ENCODE measurements at places on chromosomes 5 and 9.

DNA sequence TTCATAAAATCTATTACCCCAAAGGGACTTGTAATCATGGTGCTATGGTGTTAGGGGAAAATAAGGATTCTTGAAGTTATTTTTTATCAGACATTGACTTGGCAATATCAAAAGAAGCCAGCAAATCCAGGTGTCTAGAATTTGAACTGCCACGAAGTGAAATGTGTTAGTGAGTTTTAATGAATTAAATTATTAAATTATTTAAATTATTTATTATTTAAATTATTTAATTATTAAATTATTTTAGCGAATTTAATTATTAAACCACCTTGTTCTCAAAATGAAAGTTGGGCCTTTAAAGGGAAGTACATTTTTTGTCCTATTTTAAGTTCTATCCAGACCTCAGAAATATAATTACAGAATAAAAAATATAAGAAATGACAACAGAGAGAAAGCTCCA is 332.6 kb upstream of the SMC2 start:
- DNase-seq: no peak

GRCh38 chr9:134858051-134858841 is 22.4 kb upstream of the FCN2 start:
- no peak for DNase-seq

DNA sequence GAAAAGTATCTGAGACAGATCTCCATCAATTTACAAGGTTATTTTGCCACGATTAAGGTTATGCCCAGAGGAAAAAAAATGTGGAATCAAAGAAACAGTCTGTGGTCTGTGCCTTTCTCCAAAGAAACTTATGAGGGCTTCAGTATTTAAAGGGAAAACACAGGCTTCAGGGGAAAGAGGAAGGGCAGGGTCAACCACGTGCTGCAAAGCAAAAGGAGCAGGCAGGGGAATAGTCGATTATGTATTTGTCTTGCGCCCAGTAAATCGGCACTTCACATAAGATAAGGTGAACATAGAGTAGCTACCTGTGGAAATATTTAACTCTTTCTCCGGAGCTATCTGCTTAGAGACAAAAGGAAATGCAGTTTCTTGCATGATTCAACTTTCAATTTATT is 343.7 kb downstream of the RAB3C start:
- DNase-seq: no peak

- DNase-seq: no peak
Measured at GRCh38 chr5:129496421-129496820, 36.3 kb downstream of the ADAMTS19 start.

GRCh38 chr9:7370381-7370780 is 429.2 kb downstream of the DMAC1 start:
- no peak for DNase-seq

- DNase-seq: no peak
Measured at GRCh38 chr5:37662362-37662761, 177.5 kb downstream of the GDNF start.

GRCh38 chr5:153964191-153964879 is 74.4 kb downstream of the FAM114A2 start:
- no peak for DNase-seq

GRCh38 chr5:24215114-24215513 is 429.7 kb downstream of the CDH10 start:
- DNase-seq: no peak

DNA sequence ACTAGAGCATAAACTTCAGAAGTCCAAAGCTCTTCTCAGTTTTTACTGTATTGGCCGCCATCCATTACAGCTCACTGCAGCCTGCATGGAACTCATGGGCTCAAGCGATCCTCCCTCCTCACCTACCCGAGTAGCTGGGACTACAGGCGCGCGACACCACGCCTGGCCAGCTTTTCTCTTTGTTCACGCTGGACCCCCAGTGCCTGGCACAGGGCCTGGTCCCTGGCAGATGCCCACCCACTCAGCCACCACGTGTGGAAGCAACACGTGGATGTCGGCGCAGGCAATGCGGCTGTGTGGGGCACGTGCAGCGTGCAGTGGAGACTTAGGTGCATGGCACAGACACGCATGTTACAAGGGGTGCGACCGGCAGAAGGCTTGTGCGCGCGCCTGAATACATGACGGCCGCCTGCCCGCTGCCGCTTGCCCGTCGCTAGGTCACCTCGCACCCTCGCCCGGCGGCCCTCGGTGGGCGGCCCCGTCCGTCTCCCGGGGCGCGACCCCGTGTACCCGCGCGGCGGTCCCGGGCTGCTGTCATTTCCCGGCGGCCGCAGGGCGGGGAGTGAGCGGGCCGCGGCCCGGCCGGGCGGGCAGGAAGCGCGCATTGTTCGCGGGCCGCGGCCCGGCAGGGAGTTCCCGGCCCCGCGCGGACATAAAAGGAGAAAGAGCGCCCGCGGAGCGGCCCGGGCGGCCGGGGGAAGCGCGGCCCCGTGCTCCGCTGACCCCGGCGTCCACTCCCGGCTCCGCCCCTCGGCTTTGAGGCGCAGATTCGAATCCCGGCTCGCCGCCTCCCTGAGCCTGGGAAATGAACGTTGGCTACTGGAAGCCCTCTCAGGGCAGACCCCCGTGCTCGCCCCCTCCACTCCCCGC is 24.1 kb upstream of the PTGS1 start:
- DNase-seq: peak; percentile 54

GRCh38 chr5:132961887-132962286 is 1.5 kb downstream of the AFF4 start:
- no peak for DNase-seq

DNA sequence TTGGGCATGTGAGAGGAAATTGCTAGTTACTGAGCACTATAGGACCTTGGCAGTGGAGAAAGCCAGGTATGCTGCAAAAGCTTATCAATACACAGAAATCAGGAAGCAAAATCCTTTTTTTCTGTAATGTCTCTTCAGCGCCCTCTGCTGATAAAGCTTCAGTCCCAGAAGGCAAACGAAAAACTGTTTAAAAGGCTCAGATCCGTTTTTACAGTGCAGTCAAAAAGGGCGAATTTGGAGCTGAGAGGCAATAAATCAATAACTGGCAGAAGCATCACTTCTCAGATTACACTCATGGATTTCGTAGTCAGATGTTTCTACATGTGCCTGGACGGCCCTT is 1.1 kb upstream of the MAN2A1 start:
- DNase-seq: no peak

- no peak for DNase-seq
Measured at GRCh38 chr5:99285606-99286005, 356.8 kb upstream of the CHD1 start.

GRCh38 chr5:37833990-37834389 is 5.9 kb downstream of the GDNF start:
- DNase-seq: no peak

DNA sequence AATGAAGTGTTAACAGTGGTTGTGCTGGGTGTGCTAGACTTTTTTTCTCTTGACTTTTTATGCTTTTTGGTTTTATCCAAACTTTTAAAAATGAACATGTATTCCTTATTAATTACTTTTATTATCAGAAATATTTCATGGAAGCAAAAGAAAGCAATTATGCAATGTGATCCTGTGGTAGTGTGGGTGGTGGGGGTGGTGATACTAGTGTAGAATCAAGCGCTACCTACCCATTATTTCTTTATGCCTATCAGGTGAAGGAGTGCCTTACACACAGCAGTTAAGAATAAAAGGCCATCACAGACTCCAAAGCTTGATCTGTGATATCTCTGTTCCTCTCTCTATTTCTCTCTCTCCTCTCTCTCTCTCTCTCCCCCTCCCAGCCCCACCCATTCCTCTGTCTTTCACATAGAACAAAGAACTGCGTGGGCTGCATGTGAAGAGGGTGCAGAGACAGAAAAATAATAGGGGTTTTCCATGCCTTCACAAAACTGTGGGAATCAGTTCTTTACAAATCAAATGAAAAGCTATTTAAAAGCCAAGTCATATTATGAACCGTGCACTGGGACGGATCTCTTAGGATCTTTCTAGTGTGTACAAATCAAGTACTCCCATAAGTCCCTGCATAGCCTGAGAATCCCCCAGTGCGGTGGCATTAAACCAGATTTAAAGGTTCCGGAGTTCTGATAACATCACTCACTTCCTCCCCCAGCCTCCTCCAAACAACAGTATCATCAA is 351.2 kb downstream of the RAB3C start:
- DNase-seq: no peak

DNA sequence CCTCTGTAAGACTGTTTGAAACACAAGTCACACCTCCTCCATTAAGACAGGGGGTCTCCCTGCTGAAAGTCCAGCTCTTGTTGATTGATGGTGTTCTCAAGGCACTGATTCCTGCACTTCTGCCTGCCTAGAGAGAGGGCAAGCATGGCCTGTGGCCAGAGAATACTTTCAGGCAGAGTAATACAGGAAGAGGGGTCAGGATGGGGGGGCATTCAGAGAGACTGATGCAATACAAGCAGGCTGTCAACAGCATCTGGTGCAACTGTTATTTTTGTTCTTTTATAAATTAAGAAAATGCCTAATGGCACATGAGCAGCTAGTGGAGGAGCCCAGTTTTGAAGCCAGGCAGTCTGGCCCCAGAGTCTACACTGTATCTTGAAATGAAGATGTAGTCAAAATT is 302.2 kb downstream of the DIRAS2 start:
- no peak for DNase-seq

Measured in WERI-Rb-1 (cell line).